ENCODE measurements at places on chromosomes 6 and 20.

DNA sequence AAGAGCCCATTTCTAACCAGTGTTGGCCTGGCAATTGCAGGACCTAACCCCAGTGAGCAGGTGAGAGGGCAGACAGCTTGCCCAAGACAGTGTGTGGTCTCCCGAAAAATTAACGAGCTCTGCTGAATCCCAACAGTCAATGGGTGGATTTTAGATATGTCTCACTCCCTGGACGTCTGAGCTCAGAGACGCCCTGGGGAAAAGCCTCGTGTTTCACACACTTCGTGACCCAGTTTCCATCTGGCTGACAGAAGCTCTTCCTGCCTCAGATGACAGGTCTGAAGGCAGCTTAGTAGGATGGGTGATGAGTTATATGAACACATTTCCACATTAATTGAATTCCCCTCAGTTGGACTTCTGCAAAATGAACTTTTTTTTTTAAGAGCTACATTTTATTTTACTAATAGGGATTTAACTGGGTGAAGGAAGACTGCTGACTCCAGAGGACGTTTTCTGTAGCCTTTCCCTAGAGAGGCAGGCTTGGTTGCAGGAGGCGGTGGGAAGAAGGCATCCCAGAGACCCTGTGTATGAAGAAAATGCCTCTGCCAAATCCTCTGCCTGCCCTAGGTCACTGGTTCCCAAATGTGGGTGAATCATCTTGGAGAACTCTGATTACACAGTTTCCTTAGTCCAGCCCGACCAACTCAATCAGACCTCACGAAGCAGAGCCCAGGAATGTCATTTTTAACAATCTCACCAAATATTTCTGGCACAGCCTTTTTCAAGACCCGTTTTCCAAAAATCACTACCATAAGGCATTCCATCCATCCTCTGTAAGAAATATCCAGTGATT lies 71.7 kb upstream of the LY86 start:
- no peak for DNase-seq

DNA sequence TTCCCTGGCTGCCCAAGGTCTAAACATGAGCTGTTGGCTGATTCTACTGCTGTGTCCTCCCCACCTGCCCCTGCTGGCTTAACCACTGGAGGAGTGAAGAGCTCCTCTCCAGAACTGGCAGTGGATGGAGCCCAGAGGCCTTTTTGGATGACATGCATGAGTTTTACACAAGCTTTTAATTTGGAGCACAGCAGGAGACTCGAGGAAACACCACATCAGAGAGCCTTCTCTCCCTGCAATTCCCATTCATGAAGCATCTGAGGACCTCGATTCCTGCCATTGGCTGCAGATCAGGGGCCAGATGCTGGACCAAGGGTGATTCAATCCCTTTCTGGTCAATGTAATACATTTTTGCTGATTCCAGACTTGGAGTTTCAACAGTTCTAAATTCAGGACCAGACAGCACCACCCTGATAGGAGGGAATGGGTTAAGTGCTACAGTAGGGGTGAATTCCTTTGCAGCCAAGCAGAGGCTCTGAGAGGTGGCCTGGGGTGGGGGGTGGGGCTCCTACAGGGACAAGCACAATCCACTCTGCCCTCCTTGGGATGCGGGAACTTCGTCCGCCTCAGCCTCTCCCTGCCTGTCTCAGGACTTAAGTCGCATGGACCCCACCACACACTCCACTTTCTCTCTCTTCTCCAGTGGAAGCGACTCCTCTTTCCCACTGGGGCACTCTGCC lies 599 bp upstream of the PSORS1C1 start:
- DNase-seq = no peak

GRCh38 chr20:32784369-32785080 lies 22.3 kb downstream of the DNMT3B start:
- DNase-seq = no peak

GRCh38 chr6:138416206-138416605 lies 12.2 kb downstream of the HEBP2 start:
- no peak for DNase-seq

DNA sequence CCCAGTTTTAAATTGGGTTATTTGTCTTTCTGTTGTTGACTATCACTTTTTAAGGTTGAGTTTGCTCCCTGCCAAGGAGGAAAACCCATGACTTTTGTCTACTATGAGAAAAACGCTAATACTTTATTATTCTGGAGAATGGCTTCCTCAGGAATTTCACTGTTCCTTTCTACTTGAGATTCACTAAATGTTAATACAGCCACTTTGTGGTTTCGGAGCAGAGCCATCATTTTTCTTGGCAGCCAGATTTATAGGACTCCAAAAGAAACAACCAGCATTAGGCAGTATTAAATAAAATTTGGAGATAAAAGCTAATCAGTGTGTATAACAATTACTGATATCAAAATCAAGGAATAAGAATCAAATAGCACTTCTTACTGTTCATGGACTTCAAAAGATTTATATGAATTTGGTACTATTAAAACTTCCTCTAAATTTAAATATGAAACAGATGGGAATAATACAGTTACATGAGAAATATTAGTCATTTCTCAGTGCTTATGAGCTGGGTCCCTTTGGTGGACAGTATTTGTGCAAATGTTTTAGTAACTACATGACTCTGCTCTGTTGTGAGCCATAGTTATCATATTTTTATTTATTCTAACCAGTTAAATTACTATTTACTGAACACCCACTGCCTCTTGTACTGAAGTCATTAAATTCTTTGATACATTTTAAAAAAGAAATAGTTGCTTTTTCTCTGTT lies 64.1 kb upstream of the FBXO30 start:
- DNase-seq = no peak

DNA sequence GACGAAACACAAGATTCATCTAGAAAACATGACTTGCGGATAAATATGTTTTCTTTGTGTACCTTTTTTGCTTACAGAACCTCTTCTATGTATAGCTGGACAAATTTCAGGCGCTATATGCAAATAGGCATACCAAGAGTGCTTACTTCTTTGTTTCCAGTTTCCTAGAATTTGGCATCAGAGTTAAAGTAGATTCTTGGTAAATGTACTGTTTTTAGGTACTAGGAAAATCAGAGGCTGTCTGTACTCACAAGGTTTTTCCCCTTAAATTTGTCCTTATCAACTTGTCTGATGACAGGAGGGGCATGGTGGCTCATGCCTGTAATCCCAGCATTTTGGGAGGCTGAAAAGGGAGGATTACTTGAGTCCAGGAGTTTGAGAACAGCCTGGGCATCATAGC lies 124.9 kb upstream of the TMEM170B start:
- no peak for DNase-seq

GRCh38 chr6:139996253-139996834 lies 621.9 kb upstream of the CITED2 start:
- no peak for DNase-seq

- no peak for DNase-seq
Measured at GRCh38 chr6:94478133-94479005, 1059.0 kb upstream of the EPHA7 start.

DNA sequence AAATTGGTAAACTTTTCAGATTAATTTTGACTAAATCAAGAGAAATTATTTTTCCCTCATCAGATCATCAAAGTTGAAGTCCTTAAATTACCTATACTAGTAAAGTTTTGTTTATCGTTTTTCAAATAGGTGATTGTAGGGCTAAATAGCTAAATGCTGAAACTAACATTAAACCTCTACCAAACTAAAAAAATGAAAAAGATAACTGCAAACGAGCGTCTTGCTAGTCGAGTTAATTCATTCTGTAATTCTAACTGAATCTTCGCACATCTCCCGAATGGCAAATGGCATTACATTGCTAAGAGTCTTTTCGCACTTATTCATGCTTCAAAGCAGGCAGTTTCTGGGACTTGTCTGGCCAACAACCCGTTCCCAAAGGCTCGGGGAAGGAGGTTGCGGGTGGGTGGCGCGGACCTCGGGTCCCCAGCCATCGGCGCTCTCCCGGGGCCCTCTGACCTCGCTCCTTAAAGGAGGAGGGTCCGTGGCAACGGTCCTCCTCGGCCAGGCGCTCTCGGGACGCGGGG lies 43.8 kb downstream of the POPDC3 start:
- no peak for DNase-seq

DNA sequence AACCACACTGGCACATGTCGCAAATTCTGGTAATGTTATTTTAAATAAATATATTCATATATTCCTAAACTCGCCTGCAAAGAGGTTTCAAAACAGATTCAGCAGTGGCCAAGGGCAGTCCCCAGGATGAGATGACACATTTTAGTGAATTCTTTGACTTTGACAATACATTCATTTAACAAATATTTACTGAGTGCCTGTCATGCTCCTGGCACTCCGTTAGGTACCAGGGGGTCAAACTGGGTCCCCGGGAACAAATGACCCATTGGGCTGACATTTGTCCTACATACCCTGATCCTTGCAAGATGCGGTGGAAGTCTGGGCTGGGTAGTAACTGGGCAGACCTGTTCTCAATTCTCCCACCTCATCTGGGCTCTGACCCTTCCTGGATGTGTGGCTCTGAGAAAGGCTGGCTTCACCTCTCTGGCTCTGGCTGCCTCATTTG lies 74.9 kb downstream of the FYN start:
- no peak for DNase-seq

DNA sequence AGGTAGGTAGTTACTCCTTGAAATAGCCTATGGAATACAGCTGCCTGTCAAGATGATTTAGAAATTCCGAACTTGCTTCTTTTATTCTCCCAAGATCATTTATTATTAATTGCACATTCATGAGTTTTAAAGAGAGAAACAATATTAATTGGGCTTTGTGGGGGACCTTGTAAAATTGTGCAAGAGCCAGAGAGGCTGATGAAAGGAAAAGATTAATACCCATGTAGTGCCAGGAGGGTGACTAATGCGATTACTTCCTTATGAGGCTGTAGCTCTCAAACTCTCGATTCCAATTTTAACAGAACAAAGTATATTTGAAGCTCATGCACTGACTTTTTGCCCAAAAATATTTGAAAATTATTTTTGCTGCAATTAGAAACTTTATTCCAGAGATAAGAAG lies 423.8 kb upstream of the ID4 start:
- no peak for DNase-seq

DNA sequence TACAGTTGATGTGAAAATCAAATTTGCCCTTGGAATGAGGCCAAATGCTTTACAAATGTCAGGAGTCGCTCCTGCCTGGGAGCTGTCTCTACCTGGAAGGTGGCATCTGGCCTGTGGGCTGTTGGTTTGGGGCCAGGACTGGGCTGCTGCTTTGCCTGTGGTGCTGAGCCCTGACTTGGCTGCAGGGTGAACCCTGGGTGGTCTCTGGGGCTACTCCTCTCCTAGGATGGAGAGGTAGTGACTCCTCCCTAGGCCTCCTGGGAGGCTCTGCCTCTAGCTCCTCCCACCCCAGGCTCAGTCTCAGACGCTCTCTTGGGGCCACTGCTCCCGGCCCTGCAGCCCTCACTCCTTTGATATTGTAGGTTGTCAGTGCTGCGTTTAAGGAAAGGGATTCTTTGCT lies 47.5 kb downstream of the EFCAB8 start:
- DNase-seq = no peak

DNA sequence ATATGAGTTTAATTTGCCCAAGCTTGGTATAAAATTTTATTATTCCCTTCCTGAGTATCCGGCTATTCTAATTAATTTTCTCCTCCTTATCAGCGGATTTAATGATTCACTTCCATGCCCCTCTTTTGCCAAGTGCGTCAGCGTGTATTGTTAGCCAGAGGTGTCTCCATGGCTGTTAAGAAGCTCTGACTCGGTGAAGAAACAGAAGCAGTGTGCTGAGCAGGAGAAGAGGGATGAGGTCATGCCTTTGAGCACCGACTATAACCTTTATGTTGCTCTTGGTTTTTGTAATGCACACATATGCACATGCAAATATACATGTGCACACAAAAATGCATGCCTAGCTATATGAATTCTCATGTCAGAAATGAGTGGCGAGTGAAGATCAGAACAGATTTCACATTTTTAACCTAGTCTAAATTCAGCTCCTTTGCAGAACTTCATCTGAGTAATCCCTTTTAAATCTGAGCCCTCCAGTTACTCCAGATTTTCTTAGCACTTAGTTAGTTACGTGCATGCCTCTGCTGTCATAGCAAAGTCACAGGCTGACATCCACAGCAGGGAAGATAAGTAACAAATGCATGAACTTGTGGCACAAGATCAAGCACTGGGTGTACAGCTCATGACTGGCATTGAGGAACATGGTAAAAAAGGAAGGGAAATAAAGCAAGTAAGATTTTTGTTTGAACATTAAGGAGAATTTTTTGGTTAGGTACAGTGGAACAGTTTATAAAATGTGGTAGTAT lies 24.3 kb downstream of the HTR1E start:
- no peak for DNase-seq

DNA sequence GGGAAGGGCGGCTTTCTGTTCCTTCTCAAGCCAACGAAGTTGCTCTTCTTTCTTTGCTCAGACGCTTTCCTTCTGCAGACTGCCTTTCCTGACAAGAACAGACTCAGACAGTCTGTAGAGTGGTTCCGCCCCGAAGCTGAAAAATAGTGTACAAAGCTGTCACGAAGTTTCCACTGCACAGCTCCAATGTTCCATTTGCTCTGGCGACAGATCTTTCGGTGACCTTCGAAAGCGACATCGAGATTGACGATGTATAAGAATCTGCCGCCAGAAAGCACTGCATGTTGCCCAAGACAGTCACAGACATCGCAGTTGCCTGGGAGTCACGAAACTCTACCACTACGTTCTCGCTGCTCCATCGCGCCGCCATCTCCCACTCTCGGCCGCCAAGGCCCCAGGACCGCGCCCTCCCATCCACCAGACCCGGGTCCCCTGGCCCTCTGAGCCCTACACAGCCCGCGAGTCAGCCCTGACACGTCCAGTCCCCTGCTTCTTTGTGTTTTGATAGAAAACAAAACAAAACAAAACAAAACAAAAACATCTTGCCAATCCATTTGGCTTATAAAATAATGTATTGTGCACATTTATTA lies 42.1 kb upstream of the ZNF184 start:
- DNase-seq = no peak

GRCh38 chr6:50873167-50873566 lies 54.5 kb downstream of the TFAP2B start:
- no peak for DNase-seq
